ENCODE measurements at places on chromosomes 16 and 17.
A peak's percentile ranks its signal among the peaks of the same experiment; 100 is the strongest.

- no peak for DNase-seq
These were observed 35.8 kb downstream of the PTRH2 start for GRCh38 chr17:59671386-59671785.

- DNase-seq = no peak
These were observed 197.1 kb downstream of the SHISA9 start for GRCh38 chr16:13098536-13098935.

GRCh38 chr16:10805334-10805733, 13.3 kb downstream of the TVP23A start:
- no peak for DNase-seq

DNA sequence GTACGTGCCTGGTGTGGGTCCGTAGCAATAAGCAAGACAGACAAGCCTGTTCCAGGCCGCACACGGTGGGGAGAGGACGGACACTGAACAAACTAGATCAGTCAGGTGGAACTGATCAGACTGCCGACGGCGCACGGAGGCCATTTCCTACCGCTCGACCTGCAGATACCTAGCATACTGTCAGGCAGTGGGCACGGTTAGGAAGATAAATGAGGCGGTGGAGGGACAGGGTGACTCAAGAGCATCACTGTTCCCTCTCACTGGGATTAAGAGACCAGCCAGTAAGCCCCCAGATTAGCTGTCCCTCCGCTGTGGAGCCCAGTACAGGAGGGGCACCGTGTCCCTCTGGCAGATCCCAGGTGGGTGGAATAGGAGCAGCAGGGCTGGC, 4.8 kb downstream of the AANAT start:
- DNase-seq = no peak

DNA sequence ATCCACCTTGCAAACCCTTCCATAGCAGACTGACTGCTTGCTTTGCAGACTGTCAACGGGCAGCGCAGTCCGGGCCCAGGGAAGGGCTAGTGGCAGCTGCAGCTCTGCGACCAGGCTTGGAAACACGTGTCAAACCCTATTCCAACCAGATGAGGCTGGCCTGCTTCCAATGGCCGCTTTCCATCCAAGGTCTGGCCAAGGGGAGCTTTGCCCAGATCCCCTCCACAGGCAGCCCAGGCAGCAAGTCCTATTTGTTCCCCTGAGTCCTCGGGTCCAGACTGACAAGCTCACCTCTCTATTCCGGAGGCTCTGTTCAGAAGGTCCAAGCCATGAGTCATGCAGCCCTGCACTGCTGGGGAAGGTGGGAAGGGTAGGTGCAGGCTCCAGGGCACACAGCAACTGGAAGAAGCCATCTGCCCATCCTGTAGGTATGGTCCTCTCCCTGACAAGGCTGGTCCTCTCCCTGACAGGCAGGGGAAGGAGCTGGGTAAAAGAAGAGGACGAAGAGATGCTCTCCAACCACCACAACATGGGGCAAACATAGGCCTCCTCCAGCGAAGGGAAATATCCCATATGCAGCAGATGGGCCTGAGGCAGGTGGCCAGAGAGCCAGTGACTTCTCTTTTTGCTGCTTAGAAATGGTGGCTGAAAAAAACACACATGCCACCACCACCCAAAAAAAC, 22.6 kb upstream of the AXIN2 start:
- no peak for DNase-seq

- no peak for DNase-seq
These were observed 90.2 kb downstream of the MRM1 start for GRCh38 chr17:36691606-36692005.

DNA sequence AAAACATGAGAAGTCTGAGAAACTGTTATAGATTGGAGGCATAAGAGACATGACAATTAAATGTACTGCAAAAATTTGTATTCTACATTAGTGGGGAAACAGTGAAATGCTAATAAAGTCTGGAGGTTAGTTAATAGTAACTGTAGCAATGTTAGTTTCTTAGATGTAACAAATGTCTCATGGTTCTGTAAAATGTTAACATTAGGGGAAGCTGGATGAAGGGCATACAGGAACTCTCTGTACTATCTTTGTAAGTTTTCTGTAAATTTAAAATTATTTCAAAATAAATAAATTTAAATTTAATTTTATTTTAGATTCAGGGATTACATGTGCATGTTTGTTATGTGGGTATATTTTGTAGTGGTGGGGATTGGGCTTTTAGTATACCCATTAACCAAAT, 70.0 kb upstream of the IRX6 start:
- no peak for DNase-seq

GRCh38 chr17:80455784-80456183, 20.6 kb downstream of the NPTX1 start:
- no peak for DNase-seq

DNA sequence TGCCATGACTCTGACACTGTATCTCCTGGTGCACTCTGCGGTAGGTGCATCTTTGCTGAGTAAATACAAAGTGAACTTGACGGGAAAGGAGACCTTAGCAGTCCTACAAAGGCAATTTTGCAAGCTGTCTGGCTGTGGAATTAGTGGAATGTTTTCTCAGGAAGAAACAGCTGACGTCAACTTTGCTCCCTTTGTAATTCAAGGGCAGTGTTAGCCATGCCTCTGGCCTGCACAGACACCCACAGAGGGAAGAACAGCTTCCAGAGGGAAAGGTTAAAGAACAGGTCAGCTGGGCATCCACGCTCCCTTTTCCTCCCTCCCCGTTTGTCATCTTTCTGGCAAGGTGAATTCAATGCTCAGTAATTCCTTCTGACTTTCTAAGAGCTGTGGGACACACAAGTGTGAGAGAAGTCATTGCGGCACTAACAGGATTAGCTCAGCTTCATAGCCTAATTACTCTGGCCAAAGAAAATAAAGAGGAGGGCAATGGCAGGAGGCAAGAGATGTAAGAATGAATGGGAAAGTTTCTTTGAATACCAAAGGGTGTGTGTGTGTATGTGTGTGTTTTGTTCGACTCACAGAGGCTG, 476.9 kb upstream of the GOT2 start:
- DNase-seq = peak; percentile 25

DNA sequence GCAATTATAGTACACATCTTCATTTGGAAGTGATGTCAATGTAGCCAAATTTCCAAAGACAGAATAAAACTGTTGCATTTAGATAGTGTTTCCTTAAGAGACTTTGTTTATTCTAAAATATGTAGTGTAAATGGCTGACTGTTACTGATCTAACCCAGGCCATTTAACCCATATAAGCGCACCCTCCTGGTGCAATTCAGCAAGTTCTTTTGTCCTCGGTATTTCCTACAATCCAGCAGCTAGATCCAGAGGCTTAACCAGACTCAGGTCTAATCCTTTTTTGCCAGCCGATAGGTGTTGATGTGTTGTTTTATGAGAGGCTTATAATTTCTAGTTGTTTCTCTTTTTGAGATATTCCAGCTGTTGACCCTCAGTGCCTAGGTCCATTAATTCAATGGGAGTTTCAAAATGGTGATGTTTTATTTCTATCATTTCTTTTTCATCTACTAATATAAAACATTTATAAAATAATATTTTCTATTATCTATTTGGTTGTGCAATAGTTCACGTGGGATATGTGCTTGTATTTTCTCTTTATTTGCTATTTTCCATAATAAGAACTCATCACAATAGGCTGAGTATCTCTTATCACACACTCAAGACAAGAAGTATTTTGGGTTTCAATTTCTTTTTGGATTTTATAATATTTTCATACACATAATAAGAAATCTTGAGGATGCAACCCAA, 14.5 kb downstream of the ABCA9 start:
- no peak for DNase-seq

DNA sequence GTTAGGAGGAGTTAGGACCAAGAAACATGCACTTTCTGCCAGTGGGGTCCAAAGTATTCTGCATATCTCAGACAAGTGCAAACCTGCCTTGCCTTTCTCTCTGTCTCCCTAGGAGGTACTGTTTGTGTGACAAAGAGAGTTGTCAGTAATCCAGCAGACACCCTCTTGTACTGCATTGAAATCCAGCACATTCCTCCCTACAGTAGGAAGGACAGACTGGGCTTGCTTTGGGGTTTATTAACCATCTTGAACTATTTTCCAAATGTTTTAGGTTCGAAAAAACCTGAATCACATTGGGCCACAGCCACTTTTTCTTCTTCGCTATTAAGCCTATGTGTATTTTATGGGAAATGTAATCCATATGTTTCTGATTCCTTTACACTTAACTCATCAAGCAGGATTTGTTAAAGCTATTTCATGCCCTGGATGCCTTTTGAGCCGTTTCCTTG, 204.2 kb upstream of the KCNJ16 start:
- peak; percentile 78 for DNase-seq

GRCh38 chr16:57720142-57720575, 15.4 kb upstream of the KATNB1 start:
- no peak for DNase-seq

DNA sequence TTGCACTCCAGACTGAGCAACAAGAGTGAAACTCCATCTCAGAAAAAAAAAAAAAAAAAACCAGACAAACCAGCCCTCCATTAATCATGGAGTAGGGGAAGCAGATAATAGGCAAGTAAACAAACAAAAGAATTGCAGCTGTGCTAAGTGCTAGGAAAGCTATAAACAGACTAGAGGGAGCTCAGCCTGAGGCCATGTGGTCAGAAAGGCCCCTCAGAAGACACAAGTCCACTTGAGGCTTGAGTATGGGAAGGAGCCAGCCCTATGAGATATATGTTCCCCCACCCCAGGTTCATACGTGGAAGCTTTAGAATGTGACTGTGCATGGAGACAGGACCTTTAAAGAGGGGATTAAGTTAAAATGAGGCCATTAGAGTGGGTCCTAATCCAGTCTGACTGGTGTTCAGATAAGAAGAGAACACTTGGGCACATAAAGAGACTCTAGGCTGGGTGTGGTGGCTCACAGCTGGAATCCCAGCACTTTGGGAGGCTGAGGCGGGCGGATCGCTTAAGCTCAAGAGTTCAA, 132.6 kb upstream of the NOL11 start:
- DNase-seq = no peak

GRCh38 chr17:69637446-69638156, 223.1 kb downstream of the MAP2K6 start:
- no peak for DNase-seq

DNA sequence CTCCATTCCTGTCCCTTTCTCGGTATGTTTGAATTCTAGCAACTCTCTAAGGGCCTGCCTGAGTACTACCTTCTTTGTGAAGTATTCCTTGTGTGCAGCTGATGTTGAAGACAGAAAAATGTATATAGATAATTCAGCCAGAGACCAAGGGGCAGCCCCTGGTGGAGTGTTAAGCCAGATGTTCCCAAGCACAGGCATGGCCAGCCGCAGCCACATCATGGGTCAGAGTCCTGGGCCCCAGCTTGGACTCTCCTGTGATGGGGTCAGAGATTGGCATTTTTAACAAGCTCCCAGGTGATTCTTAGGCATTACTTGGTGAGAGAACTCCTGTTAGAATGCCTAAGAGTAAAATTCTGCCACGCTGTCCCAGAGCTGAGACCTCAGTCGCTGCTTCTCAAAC, 100.8 kb downstream of the IRF8 start:
- DNase-seq = no peak
